Esophagus squamous epithelium (tissue), 5 donors: ENCODE measurements at places on chromosomes 4 and X.

GRCh38 chr4:19905024-19905423, 346.7 kb upstream of the SLIT2 start:
- no peak for DNase-seq

DNA sequence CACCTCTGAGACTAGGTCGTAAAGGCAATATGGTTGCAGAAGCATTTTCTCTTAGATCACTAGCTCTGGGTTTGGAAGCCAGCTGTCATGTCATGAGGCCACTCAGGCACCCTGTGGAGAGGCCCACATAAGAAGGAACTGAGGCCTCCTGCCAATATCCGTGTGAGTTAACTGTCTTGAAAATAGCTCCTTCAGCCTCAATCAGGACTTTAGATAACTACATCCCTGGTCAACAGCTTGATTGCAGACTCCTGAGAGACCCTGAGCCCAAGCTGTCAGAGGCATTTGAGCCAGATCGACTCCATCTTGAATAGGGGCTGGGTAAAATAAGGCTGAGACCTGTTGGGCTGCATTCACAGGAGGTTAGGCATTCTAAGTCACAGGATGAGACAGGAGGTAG, 15.1 kb upstream of the REPS2 start:
- no peak for DNase-seq

GRCh38 chr4:155607481-155607880, 59.2 kb upstream of the GUCY1A1 start:
- DNase-seq, result no peak

DNA sequence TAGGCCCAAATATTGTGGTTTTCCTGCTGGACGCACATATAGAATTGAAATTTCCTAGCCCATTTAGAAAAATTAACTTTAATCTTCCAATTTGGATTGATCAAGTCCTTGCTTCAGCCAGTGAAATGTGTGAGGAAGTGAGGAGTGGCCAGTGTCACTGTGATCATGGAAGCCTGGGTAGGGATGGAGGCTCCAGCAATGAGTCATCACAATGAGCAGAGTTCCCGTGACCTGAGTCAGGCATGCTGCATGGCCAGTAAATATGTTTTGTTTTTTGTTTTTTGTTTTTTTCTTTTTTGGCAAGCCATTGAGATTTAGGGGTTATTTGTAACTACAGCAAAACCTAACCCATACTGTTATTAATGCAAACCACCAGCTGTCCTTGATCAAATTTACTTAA, 52.1 kb downstream of the IDS start:
- DNase-seq, result no peak

DNA sequence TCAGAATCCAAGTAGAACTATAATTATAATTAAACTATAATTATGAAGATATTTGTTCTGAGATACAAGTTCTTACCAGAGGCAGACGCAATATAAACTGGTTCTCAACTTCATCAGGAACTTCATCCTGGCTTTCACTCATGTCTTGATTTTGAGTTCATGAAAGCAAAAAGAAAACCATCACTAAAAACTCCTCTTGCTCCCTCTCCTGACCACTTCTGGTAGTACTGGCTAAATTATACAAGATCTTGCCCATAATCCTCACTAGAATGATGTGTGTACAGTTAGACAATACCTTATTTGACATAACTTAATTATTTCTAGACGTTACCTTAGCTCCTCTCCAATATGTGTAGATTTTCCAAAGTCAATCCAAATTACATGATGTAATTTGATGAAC, 3.7 kb downstream of the TAF7L start:
- DNase-seq, result no peak

DNA sequence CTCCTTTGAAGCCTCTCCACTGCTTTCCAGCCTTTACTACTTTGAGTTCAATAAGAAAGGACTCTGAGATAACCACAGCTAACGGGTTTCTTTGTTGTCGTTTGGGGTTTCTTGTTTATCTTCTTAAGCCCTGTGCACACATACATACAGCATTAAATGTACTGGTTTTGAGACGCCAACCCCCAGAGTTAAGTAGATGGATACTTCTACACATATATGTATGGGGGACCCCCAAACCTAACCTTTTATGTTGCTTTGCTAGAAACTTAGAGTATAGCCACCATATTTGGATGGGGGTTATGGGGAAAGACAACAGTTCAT, 697 bp downstream of the CEP135 start:
- DNase-seq, result no peak

DNA sequence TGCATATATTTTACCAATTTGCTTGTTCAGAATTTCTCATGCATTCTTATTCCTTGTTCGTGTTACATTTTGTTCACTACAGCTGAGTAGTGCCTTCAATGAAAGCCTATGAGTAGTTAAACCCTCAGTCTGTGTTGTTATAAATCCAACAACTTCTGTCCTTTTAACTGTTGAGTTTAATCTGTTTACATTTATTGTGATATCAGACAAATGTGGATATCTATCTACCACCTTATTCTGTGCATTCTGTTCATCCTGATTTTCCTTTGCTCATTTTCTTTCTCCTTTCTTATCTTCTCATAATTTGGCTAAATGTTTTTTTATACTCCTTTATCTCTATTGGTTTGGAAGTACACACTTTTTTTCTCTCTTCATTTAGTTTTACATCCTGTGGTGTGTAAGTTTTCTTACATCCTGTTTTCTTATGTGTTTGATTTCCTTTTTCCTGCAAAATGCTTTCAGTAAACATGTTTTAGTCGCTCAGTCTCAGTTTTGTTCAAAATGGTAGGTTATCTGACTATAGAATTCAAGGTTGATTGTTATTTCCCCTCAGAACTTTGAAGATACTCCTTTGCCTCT, 54.2 kb downstream of the CASP6 start:
- DNase-seq, result no peak

DNA sequence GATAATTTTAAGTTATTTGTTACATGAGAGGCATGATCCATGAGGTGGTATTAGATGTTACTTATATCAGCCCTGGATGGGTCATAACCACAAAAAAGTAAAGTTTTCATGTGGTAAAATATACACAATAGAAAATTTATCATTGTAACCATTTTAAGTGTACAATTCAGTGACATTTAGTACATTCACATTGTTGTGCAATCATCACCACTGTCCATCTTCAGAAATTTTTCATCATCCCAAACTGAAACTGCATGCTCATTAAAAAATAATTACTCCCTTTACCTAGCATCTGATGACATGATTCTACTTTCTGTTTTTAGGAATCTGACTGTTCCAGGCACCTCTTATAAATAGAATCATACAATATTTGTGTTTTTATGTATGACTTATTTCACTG, 11.2 kb downstream of the GK2 start:
- DNase-seq, result no peak

DNA sequence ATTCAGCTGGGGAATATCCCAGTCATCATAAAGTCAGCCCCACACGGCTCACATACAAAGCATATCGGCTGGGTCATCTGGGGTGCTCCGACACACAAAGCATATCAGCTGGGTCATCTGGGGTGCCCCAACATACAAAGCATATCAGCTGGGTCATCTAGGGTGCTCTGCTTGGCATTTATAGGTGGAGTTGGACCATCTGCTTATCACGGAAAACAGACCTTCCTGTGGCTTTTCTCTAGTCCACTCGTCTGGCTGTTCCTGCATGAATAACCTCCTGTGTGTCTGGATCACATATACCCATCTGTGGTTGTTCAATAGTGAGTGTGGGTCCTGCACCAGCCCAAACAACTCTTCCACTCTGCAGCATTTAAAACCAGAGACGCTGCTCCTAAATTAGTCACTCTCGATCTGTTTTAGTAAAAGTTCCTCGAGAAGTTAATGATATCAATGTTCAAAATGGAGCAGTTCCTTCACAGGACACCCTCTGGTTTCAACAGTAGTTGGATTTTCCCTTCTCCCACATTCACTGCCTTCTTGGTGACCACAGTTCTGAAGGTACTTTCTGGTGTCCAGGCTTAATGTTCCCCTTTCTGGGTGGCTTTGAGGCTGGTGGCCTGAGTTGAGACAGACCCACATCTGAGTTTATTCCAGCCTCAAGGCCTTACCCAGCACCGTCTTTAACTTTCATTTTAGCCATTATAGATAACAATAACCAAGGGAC, 70.0 kb upstream of the FRG1 start:
- no peak for DNase-seq

DNA sequence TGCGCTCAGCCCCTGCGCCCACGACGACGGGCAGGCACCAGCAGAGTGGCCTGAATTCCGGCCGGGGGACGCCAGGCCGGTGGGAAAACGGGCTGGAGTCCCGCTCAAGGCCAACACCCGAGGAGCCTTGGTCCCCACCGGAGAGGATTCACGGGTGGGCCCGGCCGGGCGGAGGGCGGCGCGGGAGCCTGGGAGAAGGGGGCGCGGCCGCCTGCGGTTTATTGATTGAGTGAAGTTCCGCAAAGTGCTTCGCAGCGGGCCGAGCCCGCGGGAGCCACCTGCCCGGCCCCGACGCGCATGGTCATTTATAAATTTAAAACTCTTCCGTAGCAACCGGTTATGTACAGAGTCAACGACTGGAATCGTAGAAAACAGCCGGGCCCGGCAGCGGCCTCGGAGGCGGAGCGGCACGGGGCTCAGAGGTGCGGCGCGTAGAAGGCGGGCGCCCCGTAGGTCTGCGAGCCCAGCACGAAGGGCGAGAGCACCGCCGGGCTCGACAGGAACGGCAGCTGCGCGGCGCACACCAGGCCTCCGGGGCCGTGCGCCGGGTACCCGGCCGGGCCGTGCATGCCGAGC, 3.6 kb downstream of the NKX1-1 start:
- DNase-seq, result no peak

GRCh38 chr4:54643958-54644751, 13.6 kb upstream of the KIT start:
- no peak for DNase-seq

- no peak for DNase-seq
These were observed 28.3 kb downstream of the FGFRL1 start for GRCh38 chr4:1039493-1040343.

DNA sequence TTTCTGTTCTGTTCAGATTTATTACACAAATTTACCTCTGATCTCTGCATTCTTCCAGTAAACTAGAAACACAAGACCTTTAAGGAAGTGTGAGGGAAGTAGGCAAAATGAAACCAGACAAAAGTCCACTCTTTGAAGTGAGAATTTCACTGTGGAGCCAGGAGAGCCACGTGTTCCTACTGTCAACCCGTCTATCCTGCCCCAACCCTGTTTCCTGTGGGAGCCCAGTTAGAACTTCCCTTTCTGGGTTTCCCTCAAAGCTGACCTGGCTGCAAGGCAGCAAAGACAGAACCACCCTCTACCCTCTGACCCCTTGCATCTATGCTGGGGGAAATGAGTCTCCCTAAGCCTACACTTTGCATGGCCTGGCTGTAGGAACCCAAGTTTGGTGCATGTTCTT, 40.0 kb downstream of the TMEM144 start:
- no peak for DNase-seq

DNA sequence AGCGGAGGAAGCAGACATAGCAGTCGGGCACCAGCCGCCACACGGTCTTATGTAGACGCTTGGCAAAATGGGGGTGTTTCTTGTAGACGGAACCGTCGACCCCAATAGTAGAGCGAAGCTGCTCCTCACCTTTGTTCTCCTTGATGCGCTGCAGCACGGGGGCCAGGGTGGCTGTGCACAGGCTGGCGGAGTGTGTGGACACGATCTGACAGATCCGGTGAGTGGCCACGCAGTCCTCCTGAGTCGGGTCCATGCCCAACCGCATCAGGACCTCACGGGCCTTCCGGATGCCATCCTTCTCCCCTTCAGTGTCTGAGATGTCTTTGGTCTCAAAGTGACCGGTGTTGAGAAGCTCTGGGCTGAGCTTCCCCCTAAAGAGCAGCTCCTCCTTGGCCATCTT, 153.0 kb downstream of the TENT5D start:
- no peak for DNase-seq

DNA sequence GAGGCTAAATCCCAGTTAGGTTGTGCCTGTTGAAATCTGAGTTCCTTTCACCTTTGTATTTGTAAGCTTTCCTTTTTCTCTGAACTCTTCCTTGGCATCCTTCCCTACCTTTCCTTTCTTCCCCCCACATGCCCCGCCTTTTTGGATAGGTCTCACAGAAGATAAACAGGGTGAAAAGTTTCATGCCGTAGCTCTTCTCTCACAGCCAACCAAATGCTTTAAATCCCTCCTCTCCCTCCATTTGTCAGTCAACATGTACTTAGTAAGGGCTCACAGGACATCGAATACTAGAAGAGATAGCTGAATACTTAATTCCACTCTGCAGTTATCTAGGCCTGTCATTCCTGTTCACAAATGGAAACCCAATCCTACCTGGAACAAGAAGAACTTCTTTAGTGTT, 107.1 kb upstream of the BMPR1B start:
- no peak for DNase-seq

- no peak for DNase-seq
These were observed 29.7 kb downstream of the EREG start for GRCh38 chr4:74394476-74395136.

DNA sequence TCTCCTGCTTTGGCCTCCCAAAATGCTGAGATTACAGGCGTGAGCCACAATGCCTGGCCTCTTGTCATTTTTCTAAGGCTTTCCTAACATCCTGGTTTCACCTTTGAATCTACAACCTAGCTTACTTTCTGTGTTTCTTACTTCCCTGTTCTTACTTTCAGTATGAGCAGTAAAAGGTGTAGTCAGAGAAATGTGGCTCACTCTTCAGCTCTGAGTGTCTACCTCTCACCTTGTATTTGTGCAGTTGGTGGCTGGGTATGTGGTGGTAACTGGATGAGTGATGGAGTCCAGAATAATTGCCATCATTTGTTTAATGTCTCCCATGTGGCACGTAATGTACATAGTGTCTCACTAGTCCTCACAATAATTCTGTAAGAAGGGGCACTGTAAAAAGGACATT, 19.1 kb upstream of the CXCL11 start:
- DNase-seq, result no peak

GRCh38 chr4:150315175-150315574, 236.9 kb downstream of the DCLK2 start:
- no peak for DNase-seq

DNA sequence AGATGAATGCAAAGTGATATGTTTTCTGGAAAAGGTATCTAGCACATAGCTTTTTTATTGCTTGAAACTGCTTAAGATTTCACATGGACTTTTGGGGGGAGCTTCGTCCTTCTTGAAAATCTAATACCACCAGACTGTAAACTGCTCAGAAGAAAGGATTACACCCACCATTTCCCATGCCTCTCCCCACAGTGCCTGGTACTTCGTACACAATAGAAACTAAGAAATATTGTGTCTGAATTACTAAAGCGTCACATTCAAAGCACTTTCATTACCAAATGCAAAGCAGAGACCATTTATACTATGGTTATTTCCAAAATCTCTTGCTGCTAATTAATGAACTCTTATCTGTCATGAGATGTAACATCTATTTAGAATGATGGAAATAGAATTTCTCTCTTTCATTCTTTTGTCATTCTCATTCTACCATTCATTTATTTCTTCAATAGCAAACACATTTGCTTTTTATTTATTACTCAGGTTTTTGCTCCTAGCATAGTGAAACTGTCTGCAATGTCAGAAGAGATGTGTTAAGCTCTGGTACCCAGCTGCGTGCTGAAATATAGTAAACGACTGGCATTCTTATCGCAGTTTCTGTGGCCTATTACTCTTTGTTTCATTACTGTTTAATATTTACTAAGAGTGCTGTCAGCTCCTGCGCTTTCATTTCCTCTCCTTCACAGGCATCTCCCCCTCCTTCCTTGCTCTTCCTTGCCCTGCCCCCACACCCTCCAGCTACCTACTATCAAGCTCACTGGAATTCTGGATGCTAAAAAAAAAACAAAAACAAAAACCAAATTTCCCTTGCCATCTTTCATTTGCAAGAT, 51.4 kb upstream of the RAPGEF2 start:
- DNase-seq, result no peak
